ENCODE measurements at places on chromosomes 7 and 10.

DNA sequence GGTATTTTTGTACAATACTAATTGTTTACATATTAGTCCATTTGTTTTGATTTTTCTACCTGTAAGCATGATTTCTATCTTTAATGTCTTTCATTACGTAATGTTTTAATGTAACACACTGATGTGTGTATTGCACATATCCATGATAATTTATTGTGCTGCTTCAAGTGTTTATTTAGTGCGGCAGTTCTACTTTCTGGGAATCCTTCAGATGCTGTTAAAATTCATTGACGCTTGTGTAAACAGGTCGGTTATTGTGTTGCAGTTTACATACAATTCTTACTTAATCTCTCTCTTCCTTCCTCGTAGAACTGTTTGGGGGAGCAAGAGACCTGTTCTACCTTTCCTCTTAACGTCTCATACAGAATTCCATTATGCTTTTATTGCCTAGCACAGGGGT lies 6.9 kb downstream of the TMEM60 start:
- no peak for DNase-seq

- no peak for DNase-seq
Measured at GRCh38 chr10:4082861-4083260, 297.9 kb upstream of the KLF6 start.

- DNase-seq: no peak
Measured at GRCh38 chr7:2038931-2039728, 193.6 kb downstream of the MAD1L1 start.

DNA sequence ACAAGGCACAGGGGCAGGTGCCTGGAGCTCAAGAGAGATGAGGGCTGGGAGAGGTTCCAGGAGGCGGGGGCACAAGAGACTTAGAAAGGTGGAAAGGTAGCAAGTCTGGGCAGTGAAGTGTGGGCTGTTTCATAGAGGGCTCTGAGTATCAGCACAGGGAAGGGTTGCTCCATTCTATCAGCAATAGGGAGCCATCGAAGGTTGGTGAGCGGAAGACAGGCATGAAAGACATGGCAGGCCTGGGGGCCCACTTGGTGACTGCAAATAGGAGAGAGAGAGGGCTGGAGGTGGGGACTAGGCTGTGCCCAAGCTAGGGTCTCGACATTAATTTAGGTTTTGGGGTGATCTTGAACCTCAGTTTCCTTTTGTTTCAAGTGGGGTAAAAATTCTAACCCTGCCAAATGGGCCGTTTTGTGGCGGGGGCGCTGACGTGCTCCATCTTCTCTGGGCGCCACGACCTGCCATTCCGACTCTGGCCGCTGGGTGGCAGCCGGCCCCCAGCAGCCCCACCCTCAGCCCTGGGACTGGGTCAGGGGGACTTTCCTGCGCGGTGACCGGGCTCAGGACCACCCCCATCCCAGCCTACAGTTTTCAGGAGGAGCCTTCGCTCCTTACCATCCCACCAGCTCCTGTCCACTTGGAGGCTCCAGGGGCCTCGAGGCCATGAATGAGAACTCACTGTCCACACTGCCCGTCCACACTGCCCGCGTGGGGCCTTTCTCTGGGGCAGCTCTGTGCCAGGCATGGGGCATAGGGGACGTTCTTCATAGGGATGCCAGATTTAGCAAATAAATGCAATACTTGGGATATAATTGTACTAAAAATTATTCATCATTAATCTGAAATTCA lies 37.2 kb upstream of the PCBD1 start:
- peak; percentile 46 for DNase-seq

GRCh38 chr7:8177109-8177933 lies 84.6 kb downstream of the ICA1 start:
- DNase-seq: no peak

DNA sequence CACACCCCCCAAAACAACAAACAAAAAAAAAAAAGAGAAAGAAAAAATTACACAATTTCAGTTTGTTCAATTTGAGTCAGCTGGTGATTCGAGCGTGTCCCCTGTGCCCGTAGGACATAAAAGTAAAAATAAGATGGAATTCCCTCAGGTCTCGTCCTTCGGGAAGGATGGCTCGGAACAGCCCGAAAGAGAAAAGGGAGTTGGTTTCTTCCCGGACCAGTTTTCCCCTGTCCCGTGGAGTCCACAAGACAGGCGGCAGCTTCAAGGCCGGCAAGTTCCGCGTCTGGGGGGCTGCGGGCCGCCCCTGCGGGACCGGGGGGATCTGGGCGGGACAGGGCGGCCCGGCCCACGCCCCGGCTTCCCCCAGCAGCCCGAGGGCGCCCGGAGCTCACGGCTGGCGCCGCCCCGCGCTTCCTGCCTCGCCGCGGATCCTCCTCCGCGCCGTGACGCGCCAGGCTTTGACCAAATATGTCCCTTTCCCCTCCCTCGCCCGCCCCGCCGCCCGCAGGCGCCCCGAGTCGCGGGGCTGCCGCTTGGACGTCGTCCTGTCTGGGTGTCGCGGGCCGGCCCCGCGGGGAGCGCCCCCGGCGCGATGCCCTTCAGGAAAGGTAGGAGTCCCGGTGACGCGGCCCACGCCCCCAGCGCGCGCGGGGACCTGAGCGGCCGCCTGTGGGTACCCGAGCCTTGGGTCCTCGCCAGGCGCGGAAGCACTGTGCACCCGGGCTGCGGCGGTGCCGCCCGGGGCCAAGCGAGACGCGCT lies 55.8 kb downstream of the RBM17 start:
- DNase-seq: peak; percentile 77

- DNase-seq: no peak
Measured at GRCh38 chr10:12491491-12491890, 142.1 kb downstream of the CAMK1D start.

DNA sequence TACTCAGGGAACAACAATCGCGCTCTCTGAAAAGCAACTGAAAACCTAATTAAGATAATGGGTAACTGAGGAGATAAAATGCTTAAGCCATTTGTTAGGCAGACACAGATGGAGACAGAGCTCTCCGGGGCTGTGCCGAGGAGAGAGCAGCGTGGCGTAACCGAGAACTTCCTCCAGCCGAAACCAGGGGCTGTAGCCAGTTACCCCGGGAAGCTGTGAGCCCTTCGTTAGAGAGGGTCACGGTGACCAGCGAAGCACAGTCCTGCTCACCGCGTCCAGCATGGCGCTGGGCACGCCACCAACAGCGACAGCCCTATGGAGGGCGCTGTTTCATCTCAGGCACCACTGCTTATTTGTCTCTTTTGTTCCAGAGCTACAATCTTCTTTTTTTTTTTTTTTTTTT lies 16.1 kb downstream of the PAPOLB start:
- DNase-seq: no peak

DNA sequence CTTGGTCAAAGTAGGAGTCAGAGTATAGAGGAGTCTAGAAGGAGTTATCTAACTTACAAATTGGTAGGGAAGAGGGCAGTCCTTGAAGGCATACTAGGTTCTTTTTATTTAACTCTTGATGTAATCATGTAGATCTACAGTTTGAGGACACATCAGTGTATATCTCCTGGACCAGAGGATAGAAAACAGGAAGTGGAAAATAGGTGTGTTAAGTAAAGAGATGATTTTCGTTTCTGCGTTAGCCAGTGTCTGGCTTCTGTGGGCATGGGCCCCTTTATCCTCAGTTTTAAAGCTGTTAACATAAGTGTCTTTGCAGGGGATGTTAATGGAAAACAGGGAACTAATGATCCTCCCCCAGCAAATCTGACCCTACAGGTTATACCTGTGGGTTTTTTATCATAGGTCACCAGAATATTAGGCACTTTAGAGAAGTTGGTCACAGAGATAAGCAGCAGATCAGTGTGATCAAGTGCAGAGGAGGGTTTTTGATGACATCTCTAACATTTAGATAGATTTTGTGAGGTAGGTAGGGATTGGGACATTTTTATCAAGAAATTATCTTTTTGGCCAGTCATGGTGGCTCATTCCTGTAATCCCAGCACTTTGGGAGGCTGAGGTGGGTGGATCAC lies 58.6 kb upstream of the PRSS1 start:
- no peak for DNase-seq
